ENCODE measurements at places on chromosomes 7 and 10.
A peak's percentile ranks its signal among the peaks of the same experiment; 100 is the strongest.

DNA sequence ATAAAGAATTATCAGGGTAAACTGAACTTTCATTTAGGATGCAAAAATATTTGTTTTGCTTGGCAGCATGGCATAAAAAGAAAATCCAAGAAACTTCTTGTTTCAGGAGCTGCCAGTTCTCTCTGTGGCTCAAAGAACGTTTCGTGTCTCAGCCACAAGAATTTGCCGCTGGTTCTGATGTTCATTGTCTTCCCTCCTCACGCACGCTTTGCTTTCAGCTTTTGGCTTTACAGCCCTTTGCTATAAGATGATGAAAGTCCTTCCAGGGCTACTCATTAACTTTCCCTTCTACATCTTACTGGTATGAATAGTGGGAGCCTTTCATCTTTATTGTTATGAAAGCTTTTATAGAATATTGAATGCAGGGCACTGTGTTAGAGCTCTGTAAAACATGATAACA is 124.7 kb downstream of the BICC1 start:
- DNase-seq = no peak

- DNase-seq = no peak
These were observed 10.2 kb downstream of the CUTC start for GRCh38 chr10:99742254-99742653.

GRCh38 chr7:1601956-1602355 is 32.1 kb upstream of the PSMG3 start:
- no peak for DNase-seq

DNA sequence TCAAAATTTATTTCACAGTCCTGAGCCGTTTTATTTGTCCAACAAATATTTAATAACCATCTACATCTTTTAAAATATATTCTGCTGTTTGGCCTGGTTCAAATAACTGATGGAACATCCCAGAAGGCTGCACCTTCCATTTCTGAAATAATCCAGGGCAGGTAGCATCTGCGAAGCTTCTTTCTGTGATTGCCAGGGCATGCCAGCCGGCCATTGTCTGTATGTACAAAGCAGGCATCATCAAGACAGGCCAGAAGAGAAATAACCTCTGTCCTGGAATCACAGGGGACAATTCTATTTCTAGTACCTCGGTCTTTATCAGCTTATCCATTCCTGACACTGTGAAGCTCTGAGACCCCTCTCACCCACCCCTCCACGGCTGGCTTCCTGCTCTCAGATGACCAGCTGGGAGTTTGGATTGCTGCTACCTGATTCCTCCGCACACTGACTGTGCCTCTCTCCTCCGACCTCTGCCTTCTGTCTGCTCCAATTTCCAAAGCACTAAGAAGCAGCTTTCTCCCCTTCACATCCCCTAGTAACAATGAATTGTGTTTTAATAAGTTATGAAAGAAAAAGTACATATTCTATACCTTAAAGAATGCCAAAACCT is 8.0 kb downstream of the DGKI start:
- DNase-seq = no peak

DNA sequence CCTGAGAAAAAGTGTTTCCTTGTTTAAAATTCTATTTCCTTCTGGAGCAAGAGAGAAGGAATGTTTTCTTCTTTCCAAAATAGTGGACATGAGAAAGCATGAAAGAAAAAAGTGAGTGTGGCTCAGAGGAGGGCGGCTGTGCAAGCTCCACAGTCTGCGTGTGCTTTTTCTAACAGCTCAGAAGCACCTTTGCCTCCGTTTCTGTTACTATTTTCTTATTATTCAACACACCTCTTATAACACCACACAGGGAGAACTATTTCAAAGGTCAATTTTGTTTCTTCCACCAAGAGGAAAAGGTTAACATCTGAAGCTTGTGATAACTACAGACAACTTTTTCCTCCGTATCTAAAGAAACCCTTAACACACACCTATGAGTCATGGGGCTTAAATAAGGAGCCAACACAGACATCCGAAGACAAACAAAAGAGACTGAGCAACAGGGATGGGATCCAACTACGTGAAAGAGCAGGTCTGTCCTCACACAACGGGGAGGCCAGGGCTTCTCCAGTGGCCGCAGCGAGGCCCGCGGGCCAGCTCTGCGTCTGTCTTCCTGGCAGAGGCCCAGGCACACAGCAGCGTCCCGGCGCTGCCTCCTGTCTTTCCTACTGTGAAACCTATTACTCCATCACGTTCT is 36.2 kb upstream of the NCAPG2 start:
- no peak for DNase-seq

- no peak for DNase-seq
These were observed 29.5 kb upstream of the ARHGAP22 start for GRCh38 chr10:48634198-48634983.

DNA sequence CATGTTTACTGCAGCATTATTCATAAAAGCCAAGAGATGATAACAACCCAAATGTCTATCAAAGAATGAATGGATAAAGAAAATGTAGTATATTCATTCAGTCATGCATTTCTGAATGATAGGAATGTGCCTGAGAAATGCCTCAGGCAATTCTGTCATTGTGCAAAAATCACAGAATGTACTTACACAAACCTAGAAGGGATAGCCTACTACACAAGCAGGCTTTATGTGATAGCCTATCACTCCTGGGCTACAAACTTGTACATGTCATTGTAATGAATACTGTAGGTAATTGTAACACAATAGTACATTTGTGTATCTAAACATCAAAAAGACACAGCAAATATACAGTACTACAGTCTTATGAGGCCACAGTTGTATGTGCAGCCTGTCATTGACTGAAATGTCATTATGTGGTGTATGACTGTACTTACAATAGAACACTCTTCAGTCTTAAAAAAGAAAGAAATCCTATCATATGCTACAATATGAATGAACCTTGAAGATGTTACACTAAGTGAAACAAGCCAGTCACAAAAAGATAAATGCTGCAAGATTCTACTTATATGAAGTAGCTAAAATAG is 141.8 kb upstream of the GPR22 start:
- DNase-seq = no peak

DNA sequence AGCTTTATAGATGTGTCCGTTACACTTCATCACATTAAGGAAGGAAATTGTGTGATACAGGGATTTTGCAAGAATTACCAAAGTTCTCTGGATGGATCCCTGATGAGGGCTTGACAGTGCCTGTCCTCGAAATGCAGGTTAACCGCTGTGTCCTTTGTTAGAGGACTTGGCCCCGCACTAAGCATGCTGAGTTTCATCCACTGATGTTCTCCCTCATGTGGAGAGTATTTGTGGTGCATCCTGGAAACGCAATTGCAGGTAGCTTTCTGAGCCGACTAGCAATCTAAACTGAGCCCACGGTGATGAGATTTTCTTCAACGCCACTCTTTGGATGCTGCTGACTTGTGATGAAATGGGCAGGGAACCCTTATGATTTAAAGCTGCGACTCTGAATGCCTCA is 71.9 kb upstream of the STK17A start:
- DNase-seq = no peak

DNA sequence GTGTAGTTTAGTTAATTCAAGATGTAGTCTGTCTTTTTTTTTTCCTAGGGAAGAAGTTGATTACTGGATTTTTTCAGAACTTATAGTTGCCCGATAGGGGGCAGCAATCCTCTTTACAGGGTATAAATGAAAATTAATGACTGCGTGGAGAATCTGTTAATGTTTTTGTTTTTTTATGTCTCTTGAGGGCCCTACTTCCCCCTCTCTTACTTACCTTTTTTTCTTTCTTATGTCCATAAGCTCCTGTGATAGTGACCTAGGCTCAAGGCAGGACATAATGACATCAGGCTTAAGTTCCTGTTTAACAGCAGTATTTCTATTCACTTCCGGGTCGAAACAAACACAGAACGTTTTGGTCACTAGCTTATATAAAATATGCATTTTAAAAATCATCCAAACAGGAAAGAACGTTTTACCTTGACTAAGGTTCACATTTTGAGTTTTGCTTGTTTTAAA is 18.8 kb downstream of the CDC123 start:
- peak; percentile 9 for DNase-seq

GRCh38 chr7:117272017-117272759 is 50.7 kb downstream of the WNT2 start:
- DNase-seq = no peak

- DNase-seq = no peak
These were observed 56.5 kb upstream of the WIPF3 start for GRCh38 chr7:29749701-29750321.

- DNase-seq = no peak
These were observed 1.8 kb downstream of the TPST1 start for GRCh38 chr7:66206934-66207240.

GRCh38 chr10:91977491-91977890 is 53.9 kb downstream of the BTAF1 start:
- no peak for DNase-seq

All from activated CD4-positive, CD25-positive, alpha-beta regulatory T cell (primary cell).